ENCODE measurements at places on chromosomes 2 and 18.
A peak's percentile ranks its signal among the peaks of the same experiment; 100 is the strongest.

GRCh38 chr2:16973586-16974286, 308.1 kb upstream of the CYRIA start:
- DNase-seq: no peak

GRCh38 chr2:227862227-227862740, 9.1 kb upstream of the DAW1 start:
- no peak for DNase-seq

DNA sequence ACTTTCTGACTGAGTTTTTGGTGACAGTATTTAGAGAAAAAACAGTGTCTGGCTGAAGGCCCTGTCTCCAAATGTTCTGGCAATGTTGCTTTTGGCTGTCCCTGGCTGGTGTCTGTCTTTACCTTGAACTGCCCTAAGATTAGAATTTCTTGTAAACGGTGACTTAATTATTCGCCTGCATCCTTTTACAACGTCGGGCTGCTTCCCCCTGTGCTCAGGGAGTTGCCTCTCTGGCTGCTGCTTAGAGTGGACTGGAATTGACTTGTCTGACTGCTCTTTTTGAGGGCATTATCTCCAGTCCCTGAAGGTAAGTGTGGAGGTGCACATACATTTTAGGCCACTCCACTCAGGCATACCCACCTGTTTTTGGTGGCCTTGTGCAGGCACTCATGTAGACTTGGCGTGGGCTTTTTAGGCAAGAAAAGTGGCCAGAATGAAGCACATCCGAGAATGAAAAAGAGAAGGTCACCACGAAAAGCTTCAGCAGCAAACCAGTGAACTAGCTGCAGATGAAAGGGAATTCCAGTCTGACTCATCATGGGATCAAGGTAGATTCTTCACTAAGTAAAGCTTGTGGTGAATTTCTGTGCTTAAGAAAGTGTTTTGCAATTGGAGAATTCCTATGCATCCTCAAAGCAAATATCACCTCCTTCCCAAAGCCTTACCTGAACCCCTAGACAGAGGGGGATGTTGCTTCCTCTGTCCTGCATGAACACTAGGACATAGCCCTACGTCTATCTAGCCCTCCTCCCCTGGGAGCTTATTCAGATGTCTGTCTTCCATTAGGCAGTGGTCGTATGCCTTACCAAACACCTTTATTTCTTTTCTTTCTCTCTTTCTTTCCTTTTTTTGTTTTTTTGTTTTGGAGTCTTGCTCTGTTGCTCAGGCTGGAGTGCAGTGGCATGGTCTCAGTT, 230.3 kb upstream of the TRIB2 start:
- DNase-seq: no peak

DNA sequence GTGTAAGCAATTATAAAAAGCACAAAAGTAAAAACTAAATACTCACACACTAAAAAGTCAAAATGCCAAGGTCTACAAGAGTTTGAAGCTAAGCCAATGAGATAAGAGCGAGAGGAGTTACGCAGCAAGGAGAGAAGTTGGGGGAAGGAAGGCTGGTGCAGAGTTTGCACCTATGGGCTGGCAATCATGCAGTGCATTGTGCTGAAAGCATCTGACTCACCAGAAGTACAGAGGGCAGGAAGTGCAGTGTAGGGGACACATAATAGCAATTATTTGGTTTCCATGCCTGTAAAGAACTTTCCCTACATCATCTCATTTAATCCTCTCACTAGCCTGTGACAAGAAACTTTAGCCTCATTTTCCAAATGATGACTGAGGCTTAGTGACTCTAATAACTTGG, 142.7 kb upstream of the KYNU start:
- DNase-seq: no peak

GRCh38 chr18:76565238-76566173, 70.5 kb upstream of the ZNF516 start:
- DNase-seq: no peak

GRCh38 chr18:70892381-70892780, 603.5 kb downstream of the SOCS6 start:
- no peak for DNase-seq

- DNase-seq: no peak
These were observed 508.4 kb downstream of the ZEB2 start for GRCh38 chr2:144011553-144011952.

- no peak for DNase-seq
These were observed 15.3 kb upstream of the PTPN4 start for GRCh38 chr2:119744335-119744939.

DNA sequence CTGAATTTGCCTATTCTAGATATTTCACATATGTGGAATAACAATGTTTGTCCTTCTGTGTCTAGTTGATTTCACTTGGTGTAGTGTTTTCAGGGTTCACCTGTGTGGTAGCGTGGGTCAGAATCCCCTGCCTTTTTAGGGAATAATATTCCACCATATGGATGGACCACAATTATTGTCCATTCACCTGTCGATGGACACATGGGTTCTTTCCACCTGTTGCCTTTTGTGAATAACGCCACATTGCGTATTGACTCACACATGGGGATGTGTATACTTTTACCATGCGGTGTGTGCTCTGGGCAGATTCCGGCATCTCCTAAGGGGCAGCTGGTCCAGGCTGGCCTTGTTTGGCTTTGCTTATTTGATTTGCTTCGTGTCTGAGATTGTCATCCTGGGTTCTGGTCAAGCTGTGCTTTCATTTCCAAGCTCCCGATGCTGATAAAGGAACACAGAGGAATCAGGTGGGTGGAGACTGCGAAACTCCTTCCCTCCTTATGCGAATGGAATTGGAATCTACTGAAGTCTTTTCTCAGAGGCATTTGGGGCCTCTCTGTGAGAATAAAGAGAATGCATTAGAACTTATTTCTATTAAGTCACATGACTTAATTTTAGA, 18.9 kb upstream of the ALLC start:
- DNase-seq: no peak

DNA sequence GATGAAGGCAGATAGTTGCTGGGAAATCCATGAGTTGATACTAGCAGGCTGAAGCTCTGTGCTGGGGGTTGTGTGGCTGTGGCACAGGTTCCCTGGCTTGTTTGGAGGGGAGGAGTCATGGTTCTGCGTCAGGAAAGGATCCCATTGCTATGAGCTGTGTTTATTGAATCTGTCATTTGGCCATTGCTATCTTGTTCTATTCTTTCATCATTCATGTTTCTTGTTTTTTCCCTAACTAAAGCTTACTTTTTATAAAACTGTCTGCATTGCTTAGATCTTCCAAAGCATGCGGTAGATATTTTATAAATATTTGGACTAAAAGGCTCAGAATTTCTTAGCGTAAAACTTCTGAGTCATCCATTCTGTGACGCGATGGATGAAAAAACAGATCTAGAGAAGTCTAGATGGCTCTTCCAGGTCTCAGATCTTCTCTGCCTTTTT, 335.3 kb downstream of the PTPRM start:
- DNase-seq: no peak

GRCh38 chr2:210667711-210668110, 111.3 kb downstream of the CPS1 start:
- DNase-seq: no peak

DNA sequence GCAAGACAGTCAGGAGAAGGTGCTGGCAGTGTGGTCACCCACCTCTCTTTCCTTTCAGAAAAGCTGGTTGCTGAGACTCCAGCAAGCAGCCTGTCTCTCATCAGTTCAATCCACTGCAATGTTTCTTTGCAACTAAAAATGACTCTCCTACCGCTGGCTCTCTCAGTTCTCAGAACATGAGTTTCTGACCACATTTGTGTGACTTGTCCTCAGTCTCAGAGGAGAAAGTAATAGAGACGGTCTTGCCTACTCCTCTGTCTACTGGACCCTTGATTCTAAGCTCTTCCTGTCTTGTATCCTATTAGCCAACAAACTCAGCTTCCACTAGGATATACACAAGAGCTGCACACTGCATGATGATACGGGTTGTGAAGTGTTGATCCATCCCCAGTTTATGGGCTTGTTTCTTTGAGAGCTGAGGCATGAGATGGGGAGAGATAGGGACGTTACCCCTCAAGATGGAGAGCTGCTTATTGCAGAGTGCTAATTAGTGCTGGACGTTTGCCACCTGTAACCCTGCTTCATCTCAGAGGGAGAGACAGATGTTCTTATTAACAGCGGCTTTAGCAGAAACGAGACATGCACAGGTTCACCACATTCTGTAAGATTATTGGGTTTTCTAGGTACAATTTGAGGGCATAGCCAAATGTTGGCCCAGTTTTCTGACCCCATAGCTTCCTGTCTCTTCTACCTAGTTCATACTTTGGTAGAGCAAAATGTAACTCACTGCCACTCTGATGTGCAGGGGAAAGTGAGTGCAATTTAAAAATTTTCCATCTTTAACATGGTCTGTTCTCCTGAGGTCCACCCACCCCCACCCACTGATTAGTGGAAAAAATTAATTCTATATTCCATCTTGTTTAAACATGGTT, 32.4 kb upstream of the YWHAQ start:
- no peak for DNase-seq

- no peak for DNase-seq
These were observed 13.2 kb upstream of the MYO1B start for GRCh38 chr2:191231995-191232394.

GRCh38 chr18:22826726-22827125, 106.4 kb upstream of the RBBP8 start:
- DNase-seq: no peak

DNA sequence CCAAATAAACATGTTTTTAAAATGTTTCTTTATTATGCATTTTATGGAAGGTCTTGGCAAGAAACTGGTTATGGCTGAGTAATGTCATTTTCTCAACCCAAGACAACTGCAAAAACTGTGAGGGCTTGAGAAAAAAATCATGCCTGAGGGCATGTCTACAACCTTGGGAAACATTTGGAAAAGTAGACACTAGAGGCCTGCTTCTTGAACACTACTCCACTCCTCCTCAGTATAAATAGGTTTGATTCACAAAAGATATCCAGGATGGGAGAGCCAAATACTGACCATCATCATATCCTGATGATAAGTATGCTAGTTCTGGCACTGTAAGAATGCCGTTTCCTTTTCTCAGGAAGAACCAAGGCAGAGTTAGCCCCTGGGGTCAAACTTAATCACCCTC, 71.1 kb downstream of the OSR1 start:
- no peak for DNase-seq

- DNase-seq: no peak
These were observed 194.6 kb downstream of the FAM210A start for GRCh38 chr18:13531681-13532325.

- peak; percentile 19 for DNase-seq
These were observed 1.5 kb downstream of the MTHFD2 start for GRCh38 chr2:74199871-74200305.

- no peak for DNase-seq
These were observed 206.5 kb upstream of the AGAP1 start for GRCh38 chr2:235287375-235287733.
